ENCODE measurements at places on chromosomes 2 and 18.

DNA sequence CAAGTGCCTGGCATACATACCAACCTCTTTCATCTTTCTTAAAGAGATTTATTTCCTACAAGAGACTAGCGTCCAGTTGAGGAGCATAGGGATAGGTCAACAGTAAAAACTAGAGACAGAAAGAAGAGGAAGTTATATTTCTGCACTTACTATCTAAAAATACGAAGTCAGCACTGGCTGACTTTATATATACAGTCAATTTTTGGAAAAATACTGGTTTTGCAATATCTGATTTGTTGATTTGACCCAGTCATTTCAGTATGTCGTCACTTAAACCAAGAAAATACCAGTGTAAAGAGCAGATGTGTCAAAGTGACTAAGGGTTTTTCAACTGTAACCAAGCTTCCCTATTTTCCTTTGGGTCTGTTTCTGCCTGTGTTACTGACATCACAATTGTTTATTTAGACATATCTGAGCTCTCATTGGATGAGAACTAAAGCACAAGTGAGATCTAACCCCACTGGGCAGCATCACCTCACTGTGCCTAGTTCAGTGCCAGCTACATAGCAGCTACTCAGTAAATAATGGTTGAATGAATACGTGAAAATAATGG lies 23.0 kb downstream of the CYTIP start:
- DNase-seq, result no peak

GRCh38 chr2:168024459-168024858 lies 222.9 kb downstream of the STK39 start:
- no peak for DNase-seq

DNA sequence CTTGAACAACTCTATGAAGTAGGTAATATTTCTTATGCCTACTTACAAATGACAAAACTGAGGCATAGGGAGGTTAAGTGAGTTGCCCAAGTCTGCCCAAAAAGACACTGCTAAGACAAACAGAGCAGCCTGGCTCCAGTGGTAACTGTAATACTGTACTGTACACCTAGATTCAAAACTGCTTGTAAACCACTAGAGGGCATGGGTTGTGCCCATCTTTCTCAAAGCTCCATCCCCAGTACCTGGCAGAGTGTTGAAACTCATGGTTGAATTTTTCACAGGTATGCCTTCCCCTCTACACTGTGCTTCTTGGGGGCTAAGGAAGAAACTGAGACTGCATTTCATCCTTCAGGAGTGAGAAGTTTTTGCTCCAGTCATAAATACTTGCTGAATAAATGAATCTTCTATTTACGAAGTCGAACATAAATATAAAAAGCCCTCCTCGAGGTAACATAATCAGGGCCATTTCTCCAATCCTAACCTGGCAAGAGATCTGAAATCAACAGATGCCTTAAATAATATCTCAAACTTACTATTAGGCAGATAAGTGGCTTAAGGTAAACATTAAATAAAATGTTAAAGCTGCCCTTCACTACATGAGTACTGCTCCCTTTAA lies 2.0 kb downstream of the PPP4R1 start:
- peak; percentile 14 for DNase-seq

DNA sequence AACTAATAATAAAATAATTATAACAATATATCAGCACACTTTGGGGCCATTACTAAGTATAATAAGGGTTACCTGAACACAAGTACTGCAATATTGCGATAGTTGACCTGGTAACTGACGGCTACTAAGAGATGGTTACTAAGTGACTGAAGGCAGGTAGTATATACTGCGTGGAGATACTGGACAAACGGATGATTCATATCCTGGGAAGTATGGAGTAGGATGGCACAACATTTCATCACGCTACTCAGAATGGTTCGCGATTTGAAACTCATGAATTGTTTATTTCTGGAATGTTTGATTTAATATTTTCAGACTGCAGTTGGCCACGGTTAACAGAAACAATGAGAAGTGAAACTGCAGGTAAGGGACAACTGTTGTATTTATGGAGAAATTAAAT lies 39.5 kb upstream of the FLACC1 start:
- DNase-seq, result no peak

- no peak for DNase-seq
Measured at GRCh38 chr2:140586379-140586778, 1544.4 kb downstream of the LRP1B start.

DNA sequence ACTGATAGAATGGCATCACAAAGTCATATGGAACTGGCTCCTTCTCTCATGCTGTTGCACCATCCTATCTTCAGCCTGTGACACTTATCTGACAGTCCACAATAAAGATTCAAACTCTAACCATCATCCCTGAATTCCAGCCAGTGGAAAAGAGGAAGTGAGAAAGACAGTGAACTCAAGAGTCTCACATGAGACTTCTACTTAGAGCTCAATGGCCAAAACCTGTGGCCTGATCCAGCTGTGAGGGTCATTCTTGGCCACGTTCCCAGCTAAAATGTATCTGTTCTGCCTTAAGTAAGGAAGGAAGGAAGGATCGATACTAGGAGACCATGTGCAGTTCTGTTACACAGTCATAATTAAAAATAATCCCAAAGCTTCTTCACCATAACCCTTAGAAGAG lies 73.6 kb downstream of the RND3 start:
- DNase-seq, result no peak

DNA sequence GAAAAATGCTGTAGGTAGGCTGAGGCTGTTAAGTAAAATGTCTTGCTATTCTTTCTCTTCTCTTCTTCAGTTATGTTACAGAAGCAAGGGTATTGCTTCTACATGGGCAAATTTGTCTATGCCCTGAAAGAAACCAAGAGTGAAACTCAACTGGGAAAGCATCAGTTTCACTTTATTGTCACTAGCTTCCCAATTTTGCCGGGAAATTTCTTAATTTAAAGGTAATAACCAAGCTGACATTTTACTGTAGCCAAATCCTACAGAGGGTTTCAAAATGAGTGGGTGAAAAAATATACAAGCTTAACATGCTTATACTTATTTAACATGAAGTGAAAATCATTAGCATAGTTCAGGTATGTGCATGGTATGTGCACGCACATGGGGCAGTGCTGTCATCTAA lies 3.2 kb downstream of the TANK start:
- no peak for DNase-seq

DNA sequence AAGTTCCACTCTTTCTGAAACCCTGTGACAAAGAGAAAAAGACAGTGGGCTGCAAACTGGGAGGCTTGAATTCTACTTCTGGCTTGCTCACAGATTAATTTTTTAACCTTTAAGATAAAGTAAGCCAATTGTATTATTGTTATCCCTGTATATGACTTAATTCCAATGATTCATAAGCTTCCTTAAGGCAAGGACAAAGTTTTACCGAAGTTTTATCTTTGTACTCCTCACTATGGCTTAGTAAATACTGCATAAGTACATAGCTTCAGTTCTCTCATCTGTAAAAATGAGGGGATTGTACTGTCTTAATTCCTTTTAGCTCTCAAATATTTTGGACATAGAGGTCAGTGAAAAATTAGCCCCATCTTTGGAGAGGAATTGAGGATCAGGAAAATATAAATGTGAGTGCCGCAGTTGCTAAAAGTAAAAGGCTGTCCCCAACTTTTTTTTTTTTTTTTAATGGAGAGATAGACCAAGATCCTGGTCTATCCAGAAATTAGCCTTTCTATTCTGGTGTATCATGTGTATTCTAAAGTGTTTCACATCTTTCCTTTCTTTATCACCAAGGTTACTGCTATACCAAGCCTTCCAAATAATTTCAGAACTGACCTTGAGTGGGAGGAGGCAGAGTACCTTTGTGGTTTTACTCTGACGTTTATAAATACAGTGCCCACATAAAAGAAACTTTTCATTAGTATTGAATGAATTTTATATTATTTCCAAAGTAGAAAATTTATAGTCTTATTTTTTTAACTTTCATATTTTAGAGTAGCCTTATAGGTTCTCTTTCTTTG lies 13.3 kb downstream of the RELCH start:
- no peak for DNase-seq
